ENCODE measurements at places on chromosomes 7 and 10.
A peak's percentile ranks its signal among the peaks of the same experiment; 100 is the strongest.

- no peak for DNase-seq
These were observed 5.6 kb downstream of the AKR1B15 start for GRCh38 chr7:134554417-134554966.

GRCh38 chr7:11779864-11780674 lies 51.9 kb downstream of the THSD7A start:
- DNase-seq: no peak

GRCh38 chr10:77160679-77161078 lies 476.9 kb downstream of the KCNMA1 start:
- DNase-seq: no peak

DNA sequence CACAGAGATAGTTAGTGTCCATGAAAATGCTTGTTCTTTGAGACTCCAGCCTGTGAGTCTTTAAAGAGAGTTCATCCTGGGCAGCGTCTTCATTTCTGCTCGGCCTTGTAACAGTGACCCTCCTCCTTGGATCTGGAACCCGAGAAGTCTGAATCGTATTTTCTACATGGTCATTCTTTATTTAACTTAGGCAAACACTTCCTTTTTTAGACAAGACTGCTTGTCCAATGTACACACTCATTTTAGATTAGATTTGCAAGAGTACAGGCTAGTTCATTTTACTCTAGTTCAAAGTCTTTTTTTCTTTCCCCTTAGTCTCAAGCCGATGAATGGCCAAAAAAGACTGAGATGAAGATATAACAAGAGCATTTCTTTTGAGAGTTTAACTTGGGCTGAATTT lies 133.5 kb downstream of the CHN2 start:
- no peak for DNase-seq

DNA sequence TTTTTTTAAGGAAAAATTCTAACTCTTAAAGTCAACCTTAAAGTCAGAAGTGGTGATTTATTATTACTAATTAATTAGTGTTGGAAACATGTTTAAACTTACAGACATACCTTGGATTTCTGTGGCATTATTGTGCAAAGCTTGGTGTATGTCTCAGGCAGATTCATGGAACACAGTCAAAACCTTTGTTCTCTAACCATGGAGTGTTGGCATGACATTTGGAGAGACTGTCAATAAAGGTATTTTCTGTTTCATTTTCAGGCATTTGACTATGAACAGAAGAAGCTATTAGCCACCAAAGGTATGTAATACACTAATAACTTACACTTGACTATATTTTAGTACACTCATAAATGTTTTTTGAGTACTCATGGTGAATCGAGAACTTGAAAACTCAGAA lies 293.7 kb downstream of the BICC1 start:
- no peak for DNase-seq

DNA sequence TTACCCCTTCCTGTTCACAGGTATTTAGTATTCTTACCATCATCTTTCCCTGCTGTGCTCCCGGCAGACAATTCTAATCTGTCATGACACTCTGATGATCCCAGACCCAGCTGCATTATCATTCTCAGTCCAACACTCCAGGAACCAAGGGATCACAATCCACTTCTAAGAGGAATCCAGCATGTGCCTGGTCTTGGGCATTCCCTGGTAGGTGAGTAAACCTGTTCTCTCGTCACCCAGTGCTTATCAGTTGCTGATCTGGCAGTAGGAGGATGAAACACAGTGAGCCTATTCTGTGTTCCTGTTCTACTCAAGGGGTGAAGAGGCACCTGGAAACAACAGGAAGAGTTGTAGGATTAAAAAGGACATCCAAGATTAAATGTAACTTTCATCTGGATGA lies 1.3 kb upstream of the DMBT1 start:
- no peak for DNase-seq

- no peak for DNase-seq
These were observed 140.1 kb downstream of the LRRC4 start for GRCh38 chr7:127891144-127891543.

- no peak for DNase-seq
These were observed 74.5 kb downstream of the C1GALT1 start for GRCh38 chr7:7256731-7257274.

- DNase-seq: no peak
These were observed 599.6 kb upstream of the GHITM start for GRCh38 chr10:83539528-83540308.

- peak; percentile 83 for DNase-seq
These were observed 91.8 kb downstream of the SPAG6 start for GRCh38 chr10:22436893-22437619.

- no peak for DNase-seq
These were observed 24.8 kb upstream of the ADARB2 start for GRCh38 chr10:1762076-1762475.

- DNase-seq: no peak
These were observed 69.3 kb downstream of the HIPK2 start for GRCh38 chr7:139708541-139708940.

GRCh38 chr7:98840722-98841121 lies 29.1 kb downstream of the TMEM130 start:
- DNase-seq: no peak

DNA sequence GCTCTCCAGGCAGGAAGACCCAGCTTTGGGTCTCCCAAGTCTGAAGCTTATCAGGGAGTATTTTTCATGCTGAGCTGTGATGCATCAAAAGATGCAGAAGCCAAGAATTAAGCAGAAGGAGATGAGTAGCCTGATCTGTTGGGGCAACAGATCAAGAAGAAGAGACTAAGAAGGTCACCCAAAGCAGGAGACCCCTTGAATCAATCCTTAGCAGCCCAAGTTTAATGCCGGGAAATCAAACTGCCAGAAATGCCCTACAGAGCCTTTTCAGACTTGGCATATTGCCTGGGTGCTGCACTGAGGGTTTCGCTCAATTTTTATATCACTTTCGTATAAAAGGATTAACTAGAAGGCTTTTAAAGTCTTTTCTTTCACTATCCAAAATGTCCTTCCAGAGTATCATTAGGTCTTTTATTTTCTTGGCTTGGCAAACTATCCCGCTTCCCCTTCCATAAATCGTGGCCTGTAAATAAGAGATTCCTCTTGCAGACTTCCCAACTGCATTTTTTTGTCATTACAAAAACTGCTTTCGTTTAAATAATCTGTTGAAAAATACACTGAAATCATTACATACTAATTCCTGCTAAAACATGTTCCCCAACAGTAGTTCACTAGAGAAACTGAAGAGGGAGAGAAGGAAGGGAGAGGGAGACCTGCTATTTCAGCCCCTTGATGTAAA lies 49.0 kb upstream of the STK17A start:
- DNase-seq: no peak

DNA sequence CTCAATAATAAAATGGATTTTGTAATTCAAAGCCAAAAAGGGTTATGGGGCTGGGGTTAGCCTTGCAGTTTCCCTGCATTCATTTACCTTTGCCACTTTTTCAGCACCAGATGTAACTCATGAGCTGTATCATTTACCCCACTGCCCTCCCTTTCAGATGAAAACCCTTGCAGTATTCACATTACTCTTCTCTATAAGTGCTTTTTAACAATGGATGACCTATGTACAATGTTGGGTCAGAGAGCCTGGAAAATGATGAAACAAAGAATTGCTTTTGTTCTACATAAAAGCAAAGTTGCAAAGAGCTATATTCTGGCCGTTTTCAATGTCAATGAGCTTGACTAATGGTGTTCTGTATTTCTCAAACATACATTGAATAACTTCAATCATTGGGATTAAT lies 189.7 kb downstream of the TMEM26 start:
- DNase-seq: no peak

- no peak for DNase-seq
These were observed 141.3 kb downstream of the CFTR start for GRCh38 chr7:117621075-117621618.

DNA sequence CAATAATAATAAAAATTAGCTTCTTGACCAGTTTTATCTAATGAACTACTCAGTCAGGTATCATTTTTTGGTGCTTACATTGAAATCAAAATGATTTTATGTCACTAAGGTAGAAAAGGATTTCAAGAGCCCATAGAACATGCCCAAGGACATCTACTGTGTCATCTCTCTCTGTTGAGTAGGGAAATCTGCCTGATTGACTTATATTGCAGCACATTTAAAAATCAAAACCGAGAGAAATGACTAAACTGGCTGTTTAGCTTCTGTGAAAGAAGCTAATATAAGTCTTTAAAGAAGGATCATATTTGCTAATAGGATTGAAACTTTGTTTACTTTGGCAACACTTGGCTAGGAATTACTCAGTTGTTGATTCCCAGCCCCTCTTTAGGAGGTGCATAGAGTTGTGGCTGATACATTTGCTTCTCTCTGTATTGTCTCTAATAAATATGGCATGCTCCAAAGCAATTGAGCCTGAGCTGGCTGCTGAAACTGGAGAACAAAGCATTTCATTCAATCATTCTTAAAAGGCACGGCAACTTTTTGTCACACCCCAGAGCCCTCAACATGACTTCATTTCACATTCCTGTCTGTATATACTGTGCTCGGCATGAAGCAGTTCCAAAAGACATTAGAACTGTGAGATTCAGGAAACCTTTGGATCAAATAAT lies 1096.9 kb upstream of the POT1 start:
- no peak for DNase-seq

GRCh38 chr7:28137463-28137862 lies 43.1 kb downstream of the JAZF1 start:
- no peak for DNase-seq
